Hematopoietic multipotent progenitor cell treated with erythropoietin and hydrocortisone succinate and interleukin-3 and kit ligand, for 6 days (in vitro differentiated cells): ENCODE measurements at places on chromosomes 11 and 22.

DNA sequence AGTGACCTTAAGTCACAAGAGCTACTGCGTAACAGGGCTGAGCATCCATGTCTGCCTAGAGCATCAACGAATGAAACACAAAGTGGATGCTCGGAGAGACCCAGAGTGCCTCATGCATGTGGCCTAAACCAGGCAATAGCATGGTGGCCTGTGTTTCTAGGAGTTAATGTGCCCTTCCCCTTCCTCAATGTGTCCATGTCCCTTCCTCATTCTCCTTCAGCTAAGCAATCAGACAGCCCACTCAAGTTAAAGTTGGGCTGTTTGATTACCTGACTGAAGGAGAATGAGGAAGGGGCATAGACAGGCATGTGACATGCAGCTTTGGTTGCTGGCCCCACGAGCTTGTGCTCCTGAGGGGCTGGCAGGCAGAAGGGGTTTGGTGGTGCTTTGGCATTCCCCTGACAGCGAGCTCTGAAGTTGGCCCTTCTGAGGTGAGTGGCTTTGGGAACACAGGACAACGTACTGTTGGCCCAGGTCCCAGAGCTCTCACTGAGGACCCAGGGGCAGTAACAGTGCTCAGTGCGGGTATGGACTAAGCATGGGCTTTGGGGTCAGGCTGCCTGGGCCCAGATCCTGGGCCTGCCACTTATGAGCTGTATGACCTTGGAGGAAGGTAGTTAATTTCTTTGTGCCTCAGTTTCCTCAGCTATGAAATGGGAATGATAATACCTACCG lies 46.7 kb downstream of the IRAG1 start:
- DNase-seq: no peak

GRCh38 chr11:841981-842369 lies 354 bp downstream of the POLR2L start:
- DNase-seq: peak; percentile 55

- no peak for DNase-seq
Observed at GRCh38 chr11:132196928-132197327, 826.5 kb downstream of the NTM start.

DNA sequence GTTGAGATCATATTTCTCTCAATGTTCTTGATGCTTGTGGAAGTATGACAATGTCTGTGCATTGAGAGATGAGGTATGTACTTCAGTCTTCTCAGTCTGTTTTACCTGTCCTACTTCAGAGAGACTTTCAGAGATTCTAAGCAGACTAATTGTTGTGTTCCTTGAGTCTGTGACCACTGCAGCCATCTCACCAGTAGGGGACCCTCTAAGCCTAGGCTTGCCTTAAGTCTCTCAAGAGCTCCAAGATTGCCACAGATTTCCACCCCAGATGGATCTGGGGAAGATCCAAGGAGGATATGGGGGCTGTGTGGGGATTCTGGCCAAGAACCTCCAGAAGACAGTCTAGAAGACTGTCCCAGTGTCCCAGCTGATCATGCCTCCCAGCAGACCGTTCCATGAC lies 179.9 kb upstream of the PLET1 start:
- no peak for DNase-seq

GRCh38 chr11:110376711-110377324 lies 52.9 kb upstream of the FDX1 start:
- DNase-seq: peak; percentile 82

DNA sequence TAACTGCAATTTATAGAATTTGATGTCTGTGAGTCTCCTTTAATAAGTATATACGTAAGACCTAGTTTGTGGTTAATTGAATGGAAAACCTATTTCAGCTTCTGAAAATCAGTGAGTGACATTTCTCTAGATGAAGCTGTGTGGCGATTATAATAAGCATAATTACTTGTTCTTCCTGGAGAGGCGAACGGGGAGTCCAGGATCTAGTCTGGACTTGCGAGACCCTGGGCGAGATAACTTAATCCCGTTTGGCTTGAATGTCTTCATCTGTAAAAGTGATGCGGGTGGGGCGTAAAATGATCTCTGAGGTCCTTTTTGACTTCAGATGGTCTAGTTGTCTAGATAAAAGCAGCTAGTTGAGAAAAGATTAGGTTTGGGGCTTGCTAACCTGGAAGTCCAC lies 1.1 kb downstream of the PRRG4 start:
- DNase-seq: no peak

GRCh38 chr11:30131535-30131934 lies 99.3 kb upstream of the FSHB start:
- DNase-seq: no peak

DNA sequence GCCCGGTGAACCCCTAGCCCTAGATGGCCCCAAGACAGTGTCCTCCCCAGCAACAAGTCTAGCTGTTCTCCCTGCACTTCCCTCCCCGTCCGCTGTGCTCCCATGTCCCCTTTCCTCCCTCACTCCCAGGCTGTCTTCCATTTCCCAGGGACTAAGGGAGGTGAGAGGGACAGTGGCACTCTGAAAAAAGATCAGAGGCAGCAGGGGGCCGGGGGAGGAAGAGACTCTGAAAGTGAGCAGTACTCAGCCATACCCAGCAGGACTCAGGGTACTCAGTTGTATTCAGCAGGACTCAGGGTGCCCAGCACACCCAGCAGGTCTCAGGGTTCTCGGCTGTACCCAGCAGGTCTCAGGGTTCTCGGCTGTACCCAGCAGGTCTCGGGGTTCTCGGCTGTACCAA lies 48.4 kb upstream of the THY1 start:
- DNase-seq: no peak

DNA sequence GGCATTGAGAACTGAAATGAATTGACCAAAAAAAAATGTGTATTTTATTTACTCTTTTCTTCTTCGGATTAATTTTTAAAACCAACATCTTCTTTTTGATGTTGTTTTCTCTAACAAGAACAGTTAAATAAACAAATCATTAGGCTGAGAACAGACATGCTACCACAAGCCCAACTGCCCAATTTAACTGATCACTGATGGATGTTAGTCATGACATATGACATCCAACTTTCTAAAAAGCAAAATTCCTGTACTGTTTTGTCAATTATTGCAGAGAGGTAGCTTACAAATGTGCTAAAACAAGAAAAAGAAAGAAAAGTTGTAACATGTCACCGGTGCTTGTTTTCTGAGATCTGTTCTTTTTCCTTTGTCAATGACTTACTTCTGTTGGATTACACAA lies 232.1 kb downstream of the C11orf87 start:
- DNase-seq: no peak

DNA sequence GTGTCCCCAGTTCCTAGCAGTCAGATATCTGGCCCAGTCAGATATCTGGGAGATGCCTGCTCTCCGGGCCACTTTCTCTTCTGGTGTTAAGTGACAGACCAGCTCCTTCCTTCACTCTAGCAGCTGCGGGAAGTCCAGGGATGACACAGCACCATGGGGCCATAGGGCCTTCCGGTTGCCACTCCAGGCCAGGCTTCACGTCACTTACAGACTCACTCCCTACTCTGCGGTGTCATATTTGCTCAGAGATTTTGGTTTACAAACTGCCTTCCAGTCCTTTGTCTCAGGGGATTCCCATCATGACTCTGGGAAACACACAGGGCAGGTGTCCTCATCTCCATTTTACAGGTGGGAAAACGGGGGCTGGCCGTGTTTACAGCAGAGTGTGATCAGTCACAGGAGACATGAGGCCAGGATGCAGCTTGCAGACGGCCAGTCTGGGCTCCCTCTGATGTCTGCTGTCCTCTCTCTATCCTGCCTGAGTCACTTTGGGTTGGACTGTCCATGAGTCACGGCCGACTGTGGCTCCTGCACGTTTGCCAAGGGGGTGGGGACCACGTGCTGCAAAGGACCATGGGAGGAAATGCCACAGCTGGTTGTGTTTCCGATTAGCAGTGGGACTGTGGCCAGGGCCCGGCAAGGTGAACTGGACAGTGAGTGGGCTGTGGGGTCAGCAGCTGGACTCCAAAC lies 8.2 kb upstream of the TBC1D22A start:
- peak; percentile 79 for DNase-seq

GRCh38 chr11:36365907-36366306 lies 69.8 kb downstream of the PRR5L start:
- peak; percentile 48 for DNase-seq

- DNase-seq: no peak
Observed at GRCh38 chr11:29022676-29023075, 914.5 kb downstream of the METTL15 start.

- peak; percentile 47 for DNase-seq
Observed at GRCh38 chr11:57547854-57548377, 10.5 kb downstream of the SMTNL1 start.

DNA sequence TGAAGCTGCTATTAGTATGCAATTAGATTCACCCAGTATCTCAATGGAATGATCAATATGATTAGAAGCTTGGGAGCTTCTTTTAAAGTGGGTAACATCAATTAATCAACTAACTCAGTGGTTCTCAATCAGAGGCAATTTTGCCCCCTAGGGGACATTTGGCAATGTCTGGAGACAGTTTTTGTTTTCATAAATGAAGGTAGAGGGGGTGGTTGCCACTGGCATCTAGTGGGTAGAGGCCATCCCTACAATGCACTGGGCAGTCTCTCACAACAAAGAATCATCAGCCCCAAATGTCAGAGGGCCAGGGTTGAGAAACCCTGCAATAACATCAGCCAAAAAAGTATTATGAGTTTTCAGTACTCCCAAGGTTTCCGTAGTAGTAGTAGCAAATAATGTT lies 5.9 kb upstream of the AMOTL1 start:
- DNase-seq: peak; percentile 75

DNA sequence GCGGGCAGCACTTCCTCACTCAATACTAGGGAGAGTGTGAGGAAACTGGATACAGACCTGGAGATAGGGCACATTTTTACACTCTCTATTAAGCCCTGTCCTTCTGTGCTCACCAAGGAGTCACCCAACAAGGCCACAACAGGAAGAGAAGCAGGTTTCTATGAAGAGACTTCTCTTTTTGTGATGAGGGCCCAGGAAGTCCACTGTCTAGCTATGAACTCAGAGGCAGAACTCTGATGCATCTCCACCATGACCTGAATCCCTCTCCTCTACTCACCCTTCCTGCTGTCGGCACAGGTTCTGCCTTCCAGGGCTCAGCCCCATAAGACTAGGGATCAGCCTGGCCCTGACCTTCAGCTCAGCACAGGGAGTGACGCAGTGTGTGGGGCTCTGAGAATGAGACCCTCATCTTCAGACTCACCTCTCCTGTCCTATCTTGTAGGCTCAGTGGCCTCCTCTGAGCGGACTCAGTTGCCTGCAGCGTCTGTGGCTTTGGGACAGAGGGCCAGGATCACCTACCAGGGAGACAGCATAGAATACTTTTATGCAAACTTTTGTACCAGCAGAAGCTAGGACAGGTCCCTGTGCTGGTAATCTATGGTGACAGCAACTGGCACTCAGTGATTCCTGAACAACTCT lies 49.3 kb upstream of the IGLL5 start:
- no peak for DNase-seq

GRCh38 chr11:36037031-36037430 lies 93.2 kb downstream of the LDLRAD3 start:
- DNase-seq: no peak

- DNase-seq: peak; percentile 32
Observed at GRCh38 chr11:75850787-75851186, 35.8 kb downstream of the UVRAG start.

GRCh38 chr22:50712341-50713007 lies 25.5 kb upstream of the ACR start:
- no peak for DNase-seq

- DNase-seq: no peak
Observed at GRCh38 chr11:82883853-82884252, 16.4 kb downstream of the PRCP start.

DNA sequence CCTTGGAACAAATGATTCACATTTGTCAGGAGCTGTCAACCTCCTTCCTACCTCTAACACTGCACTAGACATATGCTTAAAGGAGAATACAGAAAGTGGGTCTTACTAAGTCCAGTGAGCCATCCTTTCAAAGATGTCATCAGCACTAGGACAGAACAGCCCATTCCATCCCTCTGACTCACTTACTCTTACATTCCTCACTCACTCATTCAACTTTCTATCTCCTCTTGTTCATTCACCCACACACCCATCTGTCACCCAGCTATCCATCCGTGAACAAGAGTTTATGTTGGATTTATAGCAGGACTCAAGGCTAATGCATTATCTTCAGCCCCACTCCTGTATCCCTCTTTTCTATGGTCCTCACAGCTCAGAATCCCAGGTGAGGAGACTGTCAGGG lies 9.1 kb downstream of the INSC start:
- no peak for DNase-seq

- DNase-seq: no peak
Observed at GRCh38 chr11:76158394-76159302, 47.7 kb downstream of the WNT11 start.

GRCh38 chr11:119368121-119369034 lies 13.1 kb downstream of the USP2 start:
- peak; percentile 63 for DNase-seq

DNA sequence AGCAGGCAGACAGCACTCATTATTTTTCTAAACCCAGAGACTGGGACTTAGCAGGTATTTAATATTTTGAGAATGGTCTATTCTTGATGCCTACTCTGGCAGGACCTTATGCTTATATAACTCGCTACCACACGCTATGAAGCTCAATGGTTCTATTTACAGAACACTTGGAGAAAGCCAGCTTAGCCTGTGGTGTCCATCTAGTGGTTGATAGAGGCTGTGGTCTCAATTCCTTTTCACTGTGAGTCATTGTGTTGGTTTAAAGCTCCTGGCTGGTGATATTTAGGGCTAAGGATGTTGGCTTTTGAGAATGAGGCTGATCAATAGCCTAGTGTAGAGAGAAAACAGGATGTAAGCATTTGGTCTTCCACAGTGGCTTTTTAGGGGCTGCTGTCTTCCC lies 206.4 kb downstream of the DBX1 start:
- DNase-seq: peak; percentile 57

GRCh38 chr11:47329987-47330931 lies 22.2 kb downstream of the MYBPC3 start:
- DNase-seq: no peak

DNA sequence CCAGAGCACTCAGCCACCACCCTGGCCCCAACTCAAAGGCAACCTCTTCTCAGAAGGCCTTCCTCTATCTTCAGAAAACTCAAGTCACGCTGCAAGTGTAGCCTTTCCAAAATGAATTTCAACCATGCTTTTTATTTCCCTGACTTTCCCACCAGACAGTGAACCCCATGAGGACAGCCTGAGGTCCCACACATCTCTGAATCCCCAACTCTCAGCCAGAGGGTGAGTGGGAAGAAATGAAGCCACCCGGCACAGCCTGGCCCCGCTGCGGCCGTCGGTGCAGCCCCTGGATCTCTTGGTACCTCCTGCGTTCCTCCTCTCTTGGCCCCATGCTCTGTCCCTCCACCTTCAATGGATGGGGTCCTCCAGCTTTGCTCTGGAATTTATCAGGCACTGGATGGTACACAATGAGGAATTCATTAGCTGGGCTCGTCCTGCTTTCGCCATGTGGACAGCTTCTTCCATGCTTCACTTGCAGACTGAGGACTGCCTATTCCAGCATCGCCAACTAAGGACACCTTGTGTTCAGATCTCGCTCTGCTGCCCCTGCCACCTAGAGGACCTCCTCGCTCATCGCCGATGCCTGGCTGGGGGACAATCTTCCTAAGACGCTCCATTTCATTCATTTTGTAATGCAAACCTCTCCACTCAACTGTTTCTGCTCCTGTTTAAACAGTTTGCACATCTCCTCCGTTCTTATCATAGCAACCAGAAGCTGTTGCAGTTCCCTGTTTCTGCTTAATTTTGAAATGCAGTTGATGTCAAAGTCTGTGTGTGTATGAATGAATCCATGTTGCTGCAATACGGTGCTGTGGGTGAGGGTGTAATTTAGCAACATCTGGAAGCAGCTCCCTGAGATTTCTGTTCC lies 672.1 kb downstream of the TBC1D22A start:
- no peak for DNase-seq
